ENCODE measurements at places on chromosomes 2 and 18.
A peak's percentile ranks its signal among the peaks of the same experiment; 100 is the strongest.

DNA sequence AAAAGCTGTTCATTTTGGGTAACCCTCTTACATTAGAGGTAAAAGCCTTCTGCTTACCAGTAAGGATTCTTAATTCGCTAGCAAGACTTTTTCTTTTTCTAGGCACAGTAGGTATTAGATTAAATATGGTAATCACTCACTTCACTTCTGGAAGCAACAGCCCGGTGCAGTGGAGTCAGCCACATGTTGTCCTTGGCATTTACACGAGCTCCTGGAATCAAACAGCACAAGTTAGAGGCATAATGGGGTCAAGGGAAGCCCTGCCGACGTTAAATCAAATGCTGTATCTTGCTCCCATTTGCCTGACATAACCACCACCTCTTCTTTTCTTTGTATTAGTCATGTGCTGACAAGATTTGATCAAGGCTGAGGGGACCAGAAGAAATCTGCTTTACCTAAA, 174.1 kb downstream of the ANKRD44 start:
- DNase-seq, result no peak

DNA sequence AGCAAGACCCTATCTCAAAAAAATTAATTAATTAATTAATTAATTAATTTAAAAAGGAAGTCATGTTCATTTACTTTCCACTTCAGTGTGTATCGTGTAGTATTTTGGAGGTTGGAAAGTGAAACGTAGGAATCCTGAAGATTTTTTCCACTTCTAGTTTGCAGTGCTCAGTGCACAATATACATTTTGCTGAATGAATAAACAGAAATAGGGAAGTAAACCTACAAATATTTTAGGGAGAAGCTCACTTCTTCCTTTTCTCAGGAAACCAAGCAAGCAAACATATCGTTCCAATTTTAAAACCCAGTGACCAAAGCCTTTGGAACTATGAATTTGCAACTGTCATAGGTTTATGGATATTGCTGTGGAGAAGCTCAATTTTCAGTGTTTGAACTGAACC, 27.8 kb downstream of the SLC14A1 start:
- DNase-seq, result no peak

- DNase-seq, result no peak
Measured at GRCh38 chr2:114937366-114937930, 495.0 kb downstream of the DPP10 start.

- DNase-seq, result peak; percentile 25
Measured at GRCh38 chr2:24021122-24021998, 11.5 kb downstream of the MFSD2B start.

DNA sequence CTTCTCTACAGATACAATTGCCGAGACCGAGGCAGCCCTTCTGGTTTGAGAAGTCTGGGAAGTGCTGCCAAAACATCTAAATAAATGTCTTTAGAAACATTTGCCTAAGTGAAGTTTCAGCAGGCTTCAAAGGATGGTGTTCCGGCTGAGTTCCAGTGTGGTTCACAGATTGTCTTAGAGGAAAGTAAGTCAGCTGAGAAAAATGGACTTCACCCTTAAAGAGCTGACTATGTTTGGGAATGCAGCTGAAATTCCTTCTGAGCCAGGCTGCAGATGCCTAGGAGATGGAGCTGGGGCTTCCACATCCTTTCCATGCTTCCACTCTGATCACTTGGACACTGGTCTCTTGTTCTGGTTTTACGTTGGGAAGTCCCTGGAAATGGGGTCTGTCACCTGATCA, 83.6 kb downstream of the FHOD3 start:
- no peak for DNase-seq

DNA sequence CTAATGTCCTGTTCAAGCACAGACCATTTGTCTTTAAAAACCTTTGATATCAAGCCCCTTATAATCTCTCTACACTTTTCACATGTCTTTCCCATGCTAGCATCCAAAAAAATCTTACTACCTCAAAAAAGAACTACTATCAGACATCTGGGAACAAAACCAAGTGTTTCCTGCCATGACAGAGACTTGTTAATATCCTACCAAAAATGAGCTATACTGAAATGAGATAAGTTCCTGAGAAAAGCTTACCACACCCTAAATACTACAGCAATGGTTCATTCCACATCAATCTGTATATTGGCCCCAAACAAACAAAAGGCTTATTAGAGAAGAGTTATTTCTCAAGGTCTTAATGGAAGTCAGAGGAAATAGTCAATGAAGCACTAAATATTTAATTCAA, 230.1 kb downstream of the DYM start:
- no peak for DNase-seq

DNA sequence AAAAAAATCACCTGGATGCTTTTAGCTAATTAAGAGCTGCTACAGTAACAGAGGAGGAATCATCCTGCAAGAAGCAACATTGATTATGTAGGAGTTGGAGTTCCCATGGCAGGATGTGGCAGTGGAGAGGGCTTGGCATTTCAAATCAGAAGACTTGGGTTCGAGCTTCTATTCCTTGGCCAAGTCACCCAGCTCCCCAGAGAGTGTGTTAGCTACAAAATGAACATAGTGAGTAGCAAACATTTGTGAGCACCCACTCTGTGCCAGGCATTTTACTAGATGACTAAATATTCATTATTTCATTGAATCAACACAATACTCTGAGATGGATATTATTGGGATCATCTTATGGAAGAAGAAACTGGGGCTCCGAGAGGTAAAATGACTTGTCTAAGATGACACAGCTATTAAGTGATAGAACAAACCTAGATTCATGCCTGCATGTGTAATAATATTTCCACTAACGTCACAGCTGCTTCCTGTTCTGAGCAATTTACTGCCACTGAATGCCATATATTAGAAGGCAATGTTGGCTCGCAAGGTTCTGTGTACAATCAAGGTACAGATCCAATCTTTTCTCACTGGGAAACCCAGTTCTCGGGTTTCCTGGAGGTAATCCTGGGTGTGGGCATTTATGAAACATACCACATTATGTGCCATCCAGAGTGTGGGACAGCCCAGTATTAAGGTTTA, 18.0 kb downstream of the NTSR2 start:
- DNase-seq, result no peak

- DNase-seq, result no peak
Measured at GRCh38 chr2:37705191-37705590, 33.7 kb upstream of the CDC42EP3 start.

DNA sequence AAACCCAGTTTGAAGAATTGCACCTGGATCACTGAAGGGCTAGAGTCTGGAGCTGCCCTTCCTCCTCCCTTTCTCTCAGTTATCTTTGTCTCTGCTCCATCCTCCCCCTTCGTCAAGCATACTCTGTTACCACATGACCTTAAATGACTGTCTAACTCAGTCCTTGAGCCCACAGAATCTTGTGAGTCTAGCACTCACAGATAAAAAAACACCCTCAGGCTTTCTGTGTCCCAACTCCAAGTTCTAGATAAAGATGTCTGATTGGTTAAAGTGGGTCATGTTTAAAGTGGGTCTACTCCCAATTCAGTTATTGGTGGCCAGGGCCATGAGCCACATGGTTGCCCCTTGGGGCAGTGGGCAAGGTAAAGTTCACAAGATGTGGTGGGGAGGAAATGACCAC, 53.5 kb upstream of the CYP1B1 start:
- DNase-seq, result no peak

DNA sequence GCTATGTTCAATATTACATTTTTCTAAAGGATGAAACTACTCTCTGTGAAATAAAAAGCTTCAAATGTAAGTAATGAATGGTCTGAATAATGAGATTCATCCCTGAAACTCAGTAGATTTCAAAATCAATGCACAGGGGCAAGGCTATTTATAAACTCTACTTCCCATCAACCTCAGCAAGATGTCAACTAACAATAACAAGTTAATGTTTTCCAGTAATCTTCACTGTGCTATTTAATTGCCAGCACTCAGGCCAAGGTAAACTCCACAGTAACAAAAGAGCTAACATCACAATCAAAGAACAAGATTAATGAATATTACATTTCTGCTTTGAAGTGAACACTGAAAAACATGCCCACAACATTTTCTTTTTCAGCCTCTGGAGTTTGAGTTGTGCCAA, 144.3 kb upstream of the ZFP36L2 start:
- no peak for DNase-seq

DNA sequence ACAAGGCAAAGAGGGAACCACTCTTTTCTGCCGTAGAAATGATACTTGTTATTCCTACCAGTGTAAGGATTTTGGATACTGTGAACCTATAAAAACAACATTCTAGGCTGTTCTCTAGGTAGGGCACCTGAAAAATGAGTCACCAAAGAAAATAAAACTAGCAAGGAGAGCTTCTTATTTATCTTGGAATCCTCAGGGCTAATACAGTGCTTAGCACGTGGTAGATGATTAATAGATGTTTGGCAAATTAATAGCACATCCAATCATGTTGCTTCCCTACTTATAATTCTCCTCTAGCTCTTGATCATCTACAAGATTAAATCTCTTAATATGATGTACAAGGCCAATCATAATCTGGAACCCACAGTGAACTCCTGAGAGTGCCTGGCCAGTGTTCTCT, 73.1 kb downstream of the AAK1 start:
- DNase-seq, result no peak

- DNase-seq, result no peak
Measured at GRCh38 chr2:232816657-232817056, 40.3 kb upstream of the KCNJ13 start.

DNA sequence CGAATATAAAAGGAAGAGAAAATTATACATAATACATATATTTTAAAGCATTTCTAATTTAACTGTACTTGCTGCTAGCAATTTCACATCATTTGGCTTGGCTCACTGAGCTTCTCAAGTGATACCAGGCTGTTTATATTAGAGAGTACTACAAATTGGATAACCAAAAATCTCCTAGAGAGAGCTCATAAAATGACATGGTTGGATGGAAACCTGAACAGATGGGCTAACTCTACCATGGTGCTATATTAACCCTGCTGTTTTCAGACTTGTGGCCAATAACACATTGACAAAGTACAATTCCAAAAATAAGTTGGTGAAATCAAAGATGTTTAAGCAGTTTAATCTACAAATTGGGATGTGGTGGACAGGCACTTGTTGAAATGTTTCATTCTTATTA, 364.4 kb upstream of the GCFC2 start:
- DNase-seq, result no peak

DNA sequence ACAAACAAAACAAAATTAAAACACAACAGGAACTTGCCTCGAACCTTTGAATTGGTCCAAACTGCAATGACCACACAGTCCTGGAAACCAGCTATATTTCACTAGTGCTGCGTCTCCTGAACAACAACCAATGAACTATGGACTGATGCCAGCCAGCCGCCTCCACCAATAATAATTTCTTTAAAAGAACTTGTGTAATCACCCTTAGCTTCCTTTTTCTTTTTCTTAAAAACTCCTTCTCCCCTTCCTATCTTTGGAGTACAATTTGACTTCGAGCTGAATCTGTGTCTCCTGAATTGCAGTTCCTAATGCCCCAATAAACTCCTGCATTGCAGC, 1.6 kb upstream of the CXXC1 start:
- no peak for DNase-seq

DNA sequence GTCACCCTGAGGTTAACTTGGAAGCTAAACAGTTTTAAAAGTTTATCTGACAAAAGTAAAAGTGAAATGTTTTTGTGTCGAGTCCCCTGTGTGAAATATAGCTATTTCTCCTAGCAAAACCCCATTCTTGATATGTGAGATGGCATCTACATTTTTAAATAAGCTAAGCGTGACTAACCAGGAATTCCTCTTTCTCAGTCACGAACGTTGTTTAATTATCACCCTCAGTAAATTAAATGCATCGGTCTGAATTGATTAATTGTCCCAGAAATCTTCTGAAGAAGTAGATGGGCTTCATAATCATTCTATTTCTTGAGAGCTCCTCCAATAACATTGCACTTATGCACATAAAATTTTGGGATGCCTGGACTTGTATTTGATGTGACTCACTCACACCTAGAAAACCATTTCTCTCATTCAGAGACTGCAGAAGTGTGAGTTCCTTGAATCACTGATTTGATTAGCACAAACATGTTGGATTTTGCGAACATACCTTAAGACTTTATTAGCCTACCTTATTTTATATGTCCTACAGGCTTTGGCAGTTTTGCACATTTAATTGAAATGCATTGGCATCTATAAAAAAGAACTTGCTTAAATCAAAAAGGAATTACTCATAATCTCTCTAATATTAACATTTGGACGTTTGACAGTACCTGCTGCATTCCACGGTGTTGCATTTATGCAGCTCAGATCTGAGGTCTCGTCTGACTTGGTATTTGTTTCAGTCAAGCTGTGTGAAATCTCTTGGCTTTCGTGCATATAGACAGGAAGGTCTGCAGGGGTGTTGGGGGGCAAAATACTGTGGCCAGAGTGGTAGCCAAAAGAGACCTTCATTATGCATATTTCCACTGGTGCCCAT, 475.2 kb downstream of the EPHA4 start:
- no peak for DNase-seq

DNA sequence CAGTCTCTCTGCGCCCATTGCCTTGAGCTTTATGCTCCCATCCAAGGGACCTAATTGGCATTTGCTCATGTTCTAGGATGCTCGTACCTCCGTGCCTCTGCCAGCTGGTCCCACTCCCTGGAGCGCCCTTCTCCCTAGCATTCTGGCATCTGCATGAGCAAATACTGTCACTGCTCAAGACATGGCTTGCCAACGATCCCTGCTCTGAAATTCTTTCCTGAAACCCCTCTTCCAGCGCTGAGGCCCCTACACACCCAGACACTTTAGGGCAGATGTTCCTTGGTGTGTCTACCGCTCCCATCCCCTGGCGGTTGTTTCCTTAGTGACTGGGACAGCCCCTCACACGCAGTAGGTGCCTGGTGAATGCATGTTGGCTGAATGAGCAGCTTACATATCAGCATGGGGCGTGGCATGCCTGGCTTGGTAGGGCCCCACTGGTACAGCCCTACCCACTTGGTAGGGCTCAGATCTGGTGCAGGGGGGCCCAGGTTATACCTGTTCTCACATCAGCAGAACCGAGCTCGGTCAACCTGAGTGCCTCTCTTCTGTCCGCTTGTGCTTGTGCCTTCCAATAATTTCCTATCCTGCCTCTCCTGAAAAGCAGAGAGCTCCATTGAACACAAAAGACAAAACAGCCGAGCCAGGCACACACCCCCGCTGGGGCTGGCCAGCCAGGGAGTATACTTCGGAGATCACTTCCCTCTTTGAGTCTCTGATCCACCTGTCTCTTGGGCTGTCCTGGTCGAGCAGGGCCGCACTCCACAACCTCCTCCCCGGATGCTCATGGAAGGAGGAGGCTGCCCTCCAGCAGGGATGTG, 59.2 kb downstream of the INHBB start:
- DNase-seq, result no peak

- no peak for DNase-seq
Measured at GRCh38 chr18:46751882-46752281, 5.0 kb downstream of the ST8SIA5 start.

All from NCI-H226 (cell line).